ENCODE measurements at places on chromosomes 6 and 20.

DNA sequence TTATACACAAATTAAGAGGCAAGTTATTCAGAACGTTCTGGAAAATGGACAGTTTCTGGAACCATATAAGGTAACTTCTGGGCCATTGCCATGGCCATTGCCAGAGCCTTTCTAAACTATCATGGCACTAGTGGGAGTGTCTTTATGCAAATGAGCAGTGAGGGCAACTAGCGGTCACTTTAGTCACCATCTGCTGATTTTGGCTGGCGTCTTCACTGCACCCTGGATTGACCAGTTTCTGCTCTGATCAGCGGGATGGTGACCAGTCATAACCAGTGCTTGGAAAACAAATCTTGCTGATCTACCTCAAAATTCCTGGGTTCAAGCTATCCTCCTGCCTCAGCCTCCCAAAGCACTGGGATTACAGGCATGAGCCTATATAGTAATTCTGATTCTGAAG is 7.3 kb upstream of the SNTA1 start:
- DNase-seq, result no peak

GRCh38 chr6:108123946-108124345 is 41.9 kb upstream of the NR2E1 start:
- no peak for DNase-seq

- no peak for DNase-seq
These were observed 933 bp downstream of the SSR1 start for GRCh38 chr6:7311917-7312615.

GRCh38 chr6:104682722-104683643 is 176.7 kb downstream of the HACE1 start:
- peak; percentile 62 for DNase-seq

GRCh38 chr6:142913511-142914047 is 31.4 kb downstream of the HIVEP2 start:
- peak; percentile 66 for DNase-seq

GRCh38 chr20:53061192-53062108 is 89.3 kb downstream of the TSHZ2 start:
- no peak for DNase-seq

DNA sequence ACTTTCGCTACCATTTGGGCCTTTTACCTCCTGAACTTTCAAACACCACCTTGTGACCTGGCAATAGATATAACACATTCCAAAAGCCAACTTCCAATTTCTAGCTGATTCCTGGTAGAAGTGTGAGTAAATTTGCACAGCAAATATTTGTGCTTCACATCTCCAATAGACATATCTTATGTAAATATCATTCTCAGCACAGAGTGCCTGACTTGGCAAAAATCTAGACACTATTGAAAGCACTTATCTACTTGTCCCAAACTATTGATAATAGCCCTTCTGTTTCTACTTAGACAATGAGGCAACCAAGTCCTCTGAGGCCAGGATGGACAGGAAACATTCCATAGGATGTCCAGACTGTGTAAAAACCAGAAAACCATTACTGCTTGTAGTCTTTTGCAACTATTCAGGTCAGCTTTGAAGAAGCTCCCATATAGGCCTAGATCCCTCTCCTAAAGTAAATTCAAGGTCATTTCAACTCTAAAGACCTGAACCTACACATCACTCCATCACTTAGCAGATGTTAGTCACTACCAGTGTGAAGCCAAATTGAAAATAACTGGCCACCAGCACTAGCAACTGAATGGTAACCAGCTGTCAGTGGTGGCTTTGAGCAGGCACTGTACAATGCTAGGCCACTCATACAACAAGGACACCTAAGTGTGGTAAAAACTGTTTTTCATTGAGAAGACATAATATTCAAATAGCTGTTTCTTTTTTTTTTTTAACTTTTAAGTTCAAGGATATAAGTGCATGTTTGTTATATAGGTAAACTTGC is 95.3 kb upstream of the RSPO3 start:
- no peak for DNase-seq

DNA sequence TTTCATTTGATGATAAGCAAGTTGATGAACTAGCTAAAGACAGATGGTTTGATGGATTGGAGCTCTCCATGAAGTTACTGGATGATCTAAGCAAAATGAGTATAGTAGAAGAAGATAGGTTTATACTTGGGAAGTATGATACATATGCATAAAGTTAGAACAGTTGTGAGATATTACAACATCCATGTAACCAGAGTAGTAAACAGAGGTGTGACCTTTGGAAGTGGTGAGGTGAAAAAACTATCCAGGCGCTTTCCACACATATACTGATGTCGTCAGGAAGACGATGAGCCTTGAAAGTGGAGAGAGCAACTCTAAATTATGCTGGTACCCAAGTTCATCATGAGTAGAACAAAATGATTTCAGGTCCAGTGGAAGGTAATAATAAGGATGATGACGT is 271.0 kb downstream of the PTPRK start:
- DNase-seq, result no peak

DNA sequence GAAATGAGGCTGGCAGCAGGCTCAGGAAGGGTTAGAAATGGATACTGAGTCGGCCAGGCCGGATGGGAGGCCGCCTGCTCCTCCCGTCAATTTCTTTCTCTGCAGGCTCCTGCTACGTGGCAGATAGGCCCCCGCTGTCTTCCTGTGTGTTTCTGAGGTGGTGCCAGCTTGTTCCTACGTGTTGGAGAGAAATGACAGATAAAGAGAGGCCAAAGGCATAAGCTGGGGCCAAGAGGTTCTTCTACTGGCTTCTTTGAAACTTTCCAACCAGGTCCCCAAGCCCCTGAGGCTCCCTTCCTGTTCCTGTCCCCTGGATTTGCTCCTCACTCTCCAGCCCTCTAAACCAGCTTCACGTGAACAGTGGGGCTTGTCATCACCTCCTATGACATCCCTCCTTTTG is 76.8 kb downstream of the TCP11 start:
- DNase-seq, result no peak

- no peak for DNase-seq
These were observed 30.4 kb downstream of the IBTK start for GRCh38 chr6:82217018-82217586.

- DNase-seq, result no peak
These were observed 46.3 kb upstream of the NHSL1 start for GRCh38 chr6:138545621-138545980.

DNA sequence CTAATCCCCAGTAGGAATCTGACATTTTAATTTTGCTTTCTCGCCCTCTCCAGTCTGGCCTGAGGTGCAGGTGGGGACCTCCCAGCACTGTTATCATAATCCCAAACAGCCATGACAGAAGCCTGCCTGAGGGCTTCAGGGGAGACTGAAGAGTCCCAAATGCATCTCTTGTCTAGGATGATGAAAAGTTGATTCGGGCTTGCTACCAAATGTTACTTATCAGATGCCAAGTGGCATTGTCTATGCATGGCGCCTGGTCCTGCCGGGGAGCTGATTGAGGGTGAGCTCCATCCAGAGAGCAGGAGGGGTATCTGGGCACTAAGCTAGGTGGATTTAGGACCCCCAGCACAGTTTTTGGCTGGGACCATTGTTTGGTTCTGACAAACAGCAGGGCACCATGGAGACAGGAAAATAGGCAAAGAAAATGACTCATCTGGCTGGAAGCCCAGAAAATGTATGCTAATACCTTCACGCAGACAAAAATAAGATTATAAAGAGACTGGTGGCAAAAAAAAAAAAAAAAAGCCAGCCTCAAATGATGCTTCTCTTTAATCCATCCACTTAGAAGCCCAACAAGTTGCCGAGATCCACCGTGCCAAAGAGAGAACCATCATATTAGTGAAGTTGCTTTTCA is 513.7 kb upstream of the SULF2 start:
- no peak for DNase-seq

DNA sequence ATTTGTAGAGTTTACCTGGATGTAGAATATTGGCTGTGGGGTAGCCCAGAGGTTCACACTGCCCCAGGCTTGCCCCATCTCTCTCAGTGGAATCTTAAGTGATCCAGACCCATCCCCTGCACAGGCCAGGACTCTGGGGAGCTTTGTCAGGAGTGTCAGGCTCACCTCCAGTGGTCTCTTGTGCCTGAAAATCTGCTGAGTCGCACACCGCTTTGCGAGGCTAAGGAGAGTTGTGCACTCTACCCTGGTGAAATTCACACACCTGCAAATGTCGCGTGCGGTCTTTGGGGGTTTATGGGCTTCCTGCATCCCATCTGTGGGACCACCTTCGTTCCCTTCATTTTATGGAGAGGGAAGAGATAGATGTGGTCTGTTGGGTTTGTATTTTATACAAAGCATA is 63.6 kb upstream of the KIF25 start:
- no peak for DNase-seq

GRCh38 chr6:145588981-145589380 is 146.3 kb downstream of the EPM2A start:
- DNase-seq, result no peak

DNA sequence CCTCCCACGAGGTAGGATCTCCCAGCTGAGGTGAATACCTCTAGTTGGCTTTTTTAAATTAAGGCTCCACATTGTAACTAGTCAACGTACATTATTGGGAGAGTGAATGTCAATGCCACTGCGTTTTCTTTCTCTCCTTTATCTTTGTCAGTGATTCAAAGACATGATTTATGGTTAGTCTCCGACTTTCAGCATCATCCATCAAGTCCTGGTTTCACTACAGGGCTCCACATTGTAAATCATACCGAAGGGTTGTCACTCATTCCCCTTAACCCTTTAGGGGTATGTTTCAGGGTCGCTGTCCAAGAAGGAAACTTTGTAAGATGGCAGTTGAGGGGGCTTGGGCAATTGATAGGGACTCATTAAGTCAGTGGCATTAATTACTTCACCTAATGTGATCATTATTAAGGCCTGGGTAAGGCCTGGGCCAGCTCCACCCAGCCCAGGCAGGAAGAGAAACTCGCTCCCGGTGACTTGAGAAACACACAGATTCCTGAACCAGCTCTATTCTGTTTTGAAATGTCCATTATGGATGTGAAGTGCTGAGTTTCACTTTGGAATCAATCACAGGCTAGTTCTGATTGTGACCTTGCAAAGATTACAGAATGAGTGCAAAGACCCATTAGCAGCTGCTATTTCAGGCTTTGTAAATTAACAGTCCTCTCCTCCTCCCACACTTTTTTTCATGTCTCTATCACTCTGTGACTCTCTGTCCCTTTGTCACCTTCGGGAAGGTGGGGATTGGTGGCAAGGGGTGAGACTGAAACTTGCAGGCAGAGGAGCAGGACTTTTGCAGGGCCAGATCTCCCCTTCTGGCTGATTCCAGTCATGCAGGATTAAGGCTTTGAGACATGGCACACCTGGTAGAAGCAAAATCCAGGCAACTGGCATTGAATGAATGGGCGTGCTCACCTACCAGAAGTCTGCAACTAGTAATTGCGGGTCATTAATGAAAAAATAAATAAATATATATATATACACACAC is 222.4 kb downstream of the TSHZ2 start:
- no peak for DNase-seq

- no peak for DNase-seq
These were observed 172.2 kb downstream of the AIG1 start for GRCh38 chr6:143232849-143233248.

DNA sequence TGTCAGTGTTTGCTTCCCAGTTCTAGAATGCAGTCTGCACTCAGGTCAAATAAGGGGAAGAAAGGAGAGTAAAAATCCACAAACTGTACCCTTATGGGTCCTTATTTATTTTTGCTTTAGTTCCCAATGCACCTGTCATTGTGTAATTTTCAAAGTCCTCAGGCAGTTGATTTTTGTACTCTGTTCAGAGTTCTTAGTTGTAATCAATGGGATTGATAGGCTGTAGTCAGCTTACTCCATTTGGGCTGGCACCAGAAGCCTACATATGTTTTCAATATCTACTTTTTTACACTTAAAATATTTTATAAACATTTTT is 18.6 kb downstream of the AIG1 start:
- DNase-seq, result no peak

- DNase-seq, result no peak
These were observed 82.6 kb downstream of the KIF16B start for GRCh38 chr20:16490696-16491095.

GRCh38 chr6:31299947-31300346 is 28.1 kb upstream of the HLA-C start:
- no peak for DNase-seq

GRCh38 chr6:151240791-151241642 is 1.2 kb downstream of the AKAP12 start:
- no peak for DNase-seq

- no peak for DNase-seq
These were observed 264.7 kb downstream of the DLL1 start for GRCh38 chr6:170025935-170026750.

GRCh38 chr20:24350923-24351368 is 118.5 kb upstream of the SYNDIG1 start:
- no peak for DNase-seq

DNA sequence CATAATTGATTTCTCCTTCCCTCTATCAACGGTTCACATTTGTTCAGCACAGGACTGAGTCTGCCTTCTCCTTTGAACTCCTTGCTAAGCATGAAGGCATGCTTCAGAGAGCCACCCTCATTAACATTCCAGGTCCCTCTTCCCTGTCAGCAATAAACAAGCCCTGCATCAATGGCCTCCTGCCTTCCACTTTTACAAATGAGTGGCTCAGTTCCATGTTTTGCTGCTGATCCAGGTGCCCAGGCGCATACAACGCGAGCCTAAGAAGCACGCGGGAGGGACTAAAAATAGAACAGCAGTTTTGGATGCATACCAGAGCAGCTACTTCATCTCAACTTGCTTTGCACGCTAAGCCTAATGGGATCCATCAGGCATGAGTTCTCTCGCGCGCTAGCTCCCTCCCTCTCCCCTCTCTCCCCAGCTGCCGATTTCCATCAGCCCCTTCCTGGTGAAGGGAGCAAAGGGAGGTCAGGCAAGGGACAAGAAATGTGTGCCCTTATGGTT is 53.4 kb downstream of the TRAF3IP2 start:
- DNase-seq, result no peak

- no peak for DNase-seq
These were observed 112.4 kb upstream of the ZNF217 start for GRCh38 chr20:53706008-53706465.

Data from stimulated activated CD4-positive, alpha-beta T cell treated with anti-CD3 and anti-CD28 coated beads, Interleukin-12 subunit alpha, Interleukin-12 subunit beta, amount 100 ng/mL, for 48 hours (primary cell).